ENCODE measurements at places on chromosomes 1 and 21. TPM values are rescaled to one million over a fixed set of nuclear protein-coding genes. Genes with fewer than 3 reads are reported as not detected.

DNA sequence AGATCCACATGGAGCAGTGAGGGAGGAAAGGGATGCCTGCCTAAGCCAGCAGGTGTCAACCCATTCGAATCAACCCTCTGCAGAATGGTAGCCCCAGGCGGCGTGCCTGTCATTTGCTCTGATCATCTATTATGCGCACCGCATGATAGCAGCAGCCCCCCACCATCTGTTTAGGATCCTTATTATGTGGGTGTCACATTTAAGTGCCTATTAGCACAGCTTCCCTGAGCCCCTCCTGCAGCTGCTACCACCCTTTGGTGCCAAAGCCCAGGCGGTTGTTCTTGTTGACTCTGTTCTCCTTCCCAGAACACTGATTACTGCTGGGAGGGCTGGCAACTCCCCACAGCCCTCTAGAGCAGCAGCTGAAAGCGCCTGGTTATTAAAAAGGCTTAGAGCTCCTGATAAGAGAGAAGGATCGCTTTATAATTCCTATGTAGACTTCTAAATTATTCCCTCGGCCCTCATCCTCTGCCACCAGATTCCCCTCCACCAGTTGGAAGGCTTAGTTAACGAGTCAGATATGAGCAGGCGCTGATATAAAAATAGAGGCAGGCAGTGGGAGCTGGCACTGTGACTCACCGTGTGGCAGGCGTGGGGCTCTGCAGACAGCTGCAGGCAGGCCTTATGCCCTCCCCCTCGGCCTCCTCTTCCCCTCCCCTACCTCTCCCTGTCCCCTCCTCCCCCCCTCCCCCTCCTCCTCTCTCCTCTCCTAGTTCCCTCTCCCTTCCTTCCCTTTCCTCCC, 23.0 kb downstream of the ACTA1 start:
- DNase-seq: no peak

NBPF6 gene
- not detected for total RNA-seq

DNA sequence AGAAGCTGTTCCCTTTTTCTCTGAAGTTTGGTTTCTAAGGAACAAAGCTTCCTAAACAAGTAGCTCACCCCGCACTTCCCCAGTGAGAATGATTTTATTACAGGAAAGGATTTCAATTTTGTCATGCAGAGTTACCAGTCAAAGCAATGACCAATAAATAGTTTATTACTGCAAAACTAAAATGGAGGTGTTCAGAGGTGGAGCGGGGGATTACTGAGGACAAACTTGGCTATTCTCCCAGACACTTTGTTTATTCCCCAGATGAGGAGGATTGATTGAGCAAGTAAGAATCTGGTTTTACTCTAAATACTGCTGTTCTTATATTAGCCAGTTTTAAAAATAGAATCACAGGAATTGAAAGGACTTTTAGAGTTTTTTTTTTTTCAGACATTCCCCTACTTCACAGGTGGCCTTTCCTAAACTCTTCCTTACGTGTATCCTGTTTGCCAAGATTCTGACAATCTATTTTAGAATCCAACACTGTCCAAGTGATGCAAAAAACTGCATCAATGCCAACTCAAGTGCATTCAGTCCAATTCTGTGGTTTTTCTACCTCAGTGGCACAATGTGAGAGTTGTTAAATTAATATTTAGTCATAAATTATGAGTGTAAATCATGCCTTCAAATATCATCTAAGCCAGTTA, 136.1 kb downstream of the TNFSF18 start:
- no peak for DNase-seq

GRCh38 chr1:56404066-56404465, 175.3 kb downstream of the PLPP3 start:
- no peak for DNase-seq

GRCh38 chr1:52413410-52413989, 9.1 kb downstream of the PRPF38A start:
- DNase-seq: no peak

DNA sequence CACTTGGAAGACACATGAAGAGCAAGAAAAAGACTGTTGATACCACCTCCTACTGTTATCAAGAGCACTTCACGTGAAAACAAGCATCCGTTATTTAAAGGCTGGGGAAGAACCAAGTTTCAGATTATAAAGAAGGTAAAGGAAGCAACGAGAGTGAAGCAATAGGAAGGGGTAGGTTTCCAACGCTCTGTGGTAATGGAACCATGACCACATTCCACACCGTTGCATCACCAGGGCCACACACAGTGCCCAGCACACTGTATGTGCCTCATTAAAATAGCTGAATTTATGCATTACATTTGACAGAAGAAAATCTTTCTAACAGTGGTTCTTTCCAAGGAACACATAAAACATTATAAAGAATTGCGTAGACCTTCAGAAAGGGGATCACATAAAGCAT, 435.8 kb downstream of the MRPL39 start:
- DNase-seq: peak; percentile 80

DNA sequence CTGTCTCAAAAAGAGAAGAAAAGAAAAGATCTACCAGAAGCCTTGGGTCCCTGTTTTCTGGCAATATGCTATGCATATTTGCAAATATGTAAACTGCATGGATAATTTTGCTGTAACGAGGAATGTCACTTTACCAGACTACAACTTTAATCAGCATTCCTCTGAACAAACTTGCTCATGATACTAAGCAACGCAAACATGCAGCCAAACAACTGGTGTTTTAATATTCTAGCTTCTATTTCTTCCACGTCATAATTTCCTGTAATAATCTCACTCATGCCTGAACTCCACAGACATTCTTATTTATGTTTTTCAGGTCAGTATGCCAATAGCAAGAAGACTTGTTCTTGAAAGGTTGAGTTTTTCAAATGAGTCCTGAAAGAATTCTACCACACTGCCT, 114.1 kb downstream of the SIM2 start:
- DNase-seq: no peak

DNA sequence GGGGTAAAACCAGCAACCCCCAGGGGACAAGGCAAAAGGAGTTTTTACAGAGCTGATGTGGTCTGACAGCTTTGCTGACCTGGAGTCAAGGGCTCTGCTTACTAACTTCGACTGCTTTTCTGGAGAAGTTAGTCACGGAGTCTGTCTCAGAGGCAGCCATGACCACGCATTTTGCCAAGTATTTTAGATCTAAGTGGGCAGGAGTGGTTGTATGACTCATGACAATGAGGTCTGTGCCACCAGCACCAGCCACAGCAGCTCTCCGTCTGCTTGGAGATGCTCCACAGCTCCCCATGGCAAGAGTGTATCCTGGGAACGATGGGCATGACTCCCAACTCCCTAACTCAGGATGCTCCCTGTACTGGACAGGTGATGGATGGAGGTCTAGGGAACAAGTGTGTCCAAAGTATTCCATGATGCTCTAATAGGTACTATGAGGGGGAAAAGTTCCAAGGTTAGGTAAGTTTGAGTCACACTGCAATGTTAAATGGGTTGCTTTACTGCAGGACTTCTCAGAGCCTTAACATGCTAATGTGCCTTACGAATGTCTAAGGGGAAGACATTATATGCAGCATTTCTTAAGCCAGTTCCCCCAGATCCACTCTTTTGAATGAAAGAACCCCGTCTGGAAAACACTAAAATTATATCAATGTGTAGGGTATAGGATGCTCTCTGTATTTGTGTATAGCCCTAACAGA, 359.0 kb downstream of the HHAT start:
- DNase-seq: no peak

TNFRSF18 gene
- total RNA-seq: not detected

MANEAL gene
- not detected for total RNA-seq

GRCh38 chr1:117633936-117634335, 28.1 kb downstream of the TENT5C start:
- DNase-seq: no peak

GRCh38 chr1:205585835-205586785, 45.7 kb downstream of the ELK4 start:
- no peak for DNase-seq

TSPAN1 gene
- not detected for total RNA-seq
